ENCODE measurements at places on chromosomes 12 and 14. TPM values are rescaled to one million over a fixed set of nuclear protein-coding genes. Genes with fewer than 3 reads are reported as not detected.

The ANP32D gene
- not detected for total RNA-seq

The SMCO2 gene
- 1.2 TPM for total RNA-seq

The STON2 gene
- not detected for total RNA-seq

The TBC1D30 gene
- 7.4 TPM for total RNA-seq

The DIO2 gene
- not detected for total RNA-seq

DNA sequence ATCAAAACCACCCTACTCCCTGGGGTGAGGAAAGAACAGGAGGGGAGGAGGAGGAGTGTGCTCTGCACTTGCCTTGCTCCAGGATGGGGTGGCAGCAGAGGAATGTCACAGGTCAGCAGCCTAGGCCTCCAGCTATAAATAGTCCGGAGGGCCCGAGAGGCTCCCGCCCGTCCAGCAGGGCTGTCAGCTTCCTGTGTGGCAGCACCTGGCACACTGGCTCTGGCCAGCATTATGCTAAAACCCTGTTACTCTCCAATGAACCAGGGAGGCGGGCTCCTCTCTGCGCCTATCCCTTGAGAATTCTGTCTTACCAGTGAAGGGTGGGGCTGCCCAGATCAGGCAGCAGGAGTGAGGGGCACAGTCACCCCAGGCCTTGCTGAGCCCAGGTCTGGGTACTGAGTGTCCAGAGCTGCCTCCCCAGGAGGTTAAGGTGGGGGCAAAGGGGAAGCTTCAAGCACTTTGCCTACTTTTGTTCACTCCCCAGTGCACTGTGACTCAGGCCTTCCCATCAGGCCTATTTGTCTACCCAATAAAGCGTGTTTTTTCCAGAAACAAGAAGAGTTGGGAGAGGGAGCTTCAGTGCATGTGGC is 1.2 kb upstream of the COX14 start:
- H3K27ac ChIP-seq = no peak overlapping the region
- peaks cover 9% of the 10 kb centered on the region for H3K4me1 ChIP-seq
- no peak overlapping the region for H3K4me3 ChIP-seq
- no peaks in the 10 kb centered on the region for H3K27me3 ChIP-seq
- peaks cover 2% of the 10 kb centered on the region for H3K36me3 ChIP-seq

DNA sequence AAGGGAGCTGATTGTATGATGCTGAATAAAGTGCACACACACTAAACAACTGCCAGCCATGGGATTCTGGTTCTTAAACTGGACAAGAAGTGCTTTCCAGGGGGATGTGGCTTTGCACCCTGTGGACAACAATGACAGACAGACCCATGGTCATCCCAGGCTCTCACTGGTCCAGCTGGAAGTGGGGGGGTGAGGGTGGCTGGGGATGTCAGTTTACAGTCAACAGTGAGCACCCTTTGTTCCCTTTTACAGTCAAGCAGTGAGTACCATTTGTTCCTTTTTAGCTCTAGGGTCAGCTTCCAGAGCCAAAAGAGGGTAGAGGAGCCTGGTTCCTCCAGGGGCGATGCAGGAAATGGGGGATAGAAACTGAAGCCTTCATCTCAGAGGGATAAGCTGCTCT is 100.7 kb downstream of the SMOC1 start:
- no peaks in the 10 kb centered on the region for H3K27me3 ChIP-seq
- H3K36me3 ChIP-seq = no peaks in the 10 kb centered on the region
- no peak overlapping the region for H3K4me3 ChIP-seq
- no peaks in the 10 kb centered on the region for H3K4me1 ChIP-seq
- no peak overlapping the region for H3K27ac ChIP-seq
- no peak for DNase-seq

- H3K4me1 ChIP-seq = peaks cover 13% of the 10 kb centered on the region
- no peak overlapping the region for H3K4me3 ChIP-seq
- no peak overlapping the region for H3K27ac ChIP-seq
Observed at GRCh38 chr12:23290627-23291330, 658.7 kb downstream of the SOX5 start.

- DNase-seq = no peak
- no peaks in the 10 kb centered on the region for H3K27me3 ChIP-seq
- H3K27ac ChIP-seq = no peak overlapping the region
- H3K4me3 ChIP-seq = no peak overlapping the region
- H3K4me1 ChIP-seq = peaks cover 22% of the 10 kb centered on the region
Observed at GRCh38 chr12:25771476-25771875, 187.0 kb upstream of the RASSF8 start.

Measured in endothelial cell of umbilical vein (primary cell).